ENCODE measurements at places on chromosomes 2 and 18. TPM values are rescaled to one million over a fixed set of nuclear protein-coding genes. Genes with fewer than 3 reads are reported as not detected.

The NCKAP5 gene
- 27.9 TPM for total RNA-seq

The HK2 gene
- total RNA-seq, result 43.3 TPM

The IL36G gene
- total RNA-seq, result not detected

The RAB12 gene
- total RNA-seq, result 25.0 TPM

The IL1A gene
- not detected for total RNA-seq

The LANCL1 gene
- 37.2 TPM for total RNA-seq

The RNF103 gene
- 13.8 TPM for total RNA-seq

The SERPINB12 gene
- total RNA-seq, result not detected

The STEAP3 gene
- 0.73 TPM for total RNA-seq

The POTEI gene
- total RNA-seq, result 1.3 TPM

The AGAP1 gene
- total RNA-seq, result 54.7 TPM

The IL1RN gene
- not detected for total RNA-seq

The PARD3B gene
- total RNA-seq, result 15.9 TPM

The TBC1D8 gene
- total RNA-seq, result 8.8 TPM

The SERTAD2 gene
- total RNA-seq, result 16.8 TPM

The LYPD6B gene
- not detected for total RNA-seq

The TANC1 gene
- 13.2 TPM for total RNA-seq

The TCF23 gene
- total RNA-seq, result not detected

The STPG4 gene
- total RNA-seq, result 0.26 TPM

The INPP4A gene
- total RNA-seq, result 29.9 TPM

The SCYGR1 gene
- total RNA-seq, result not detected

The DSG1 gene
- not detected for total RNA-seq

The TTC31 gene
- total RNA-seq, result 29.6 TPM

The CDH2 gene
- total RNA-seq, result 234 TPM

The NT5C1B gene
- not detected for total RNA-seq

The MC5R gene
- total RNA-seq, result not detected

The MCM6 gene
- total RNA-seq, result 118 TPM

The SERPINB4 gene
- total RNA-seq, result not detected

The SOWAHC gene
- total RNA-seq, result 10.4 TPM

The SLC38A11 gene
- not detected for total RNA-seq

The SNED1 gene
- 0.30 TPM for total RNA-seq

The ERICH2 gene
- total RNA-seq, result not detected

The DNAH6 gene
- total RNA-seq, result 2.8 TPM

The SLC5A7 gene
- total RNA-seq, result 3.0 TPM
